ENCODE measurements at places on chromosomes 3 and 15.
A peak's percentile ranks its signal among the peaks of the same experiment; 100 is the strongest.

GRCh38 chr15:51625236-51625635 lies 2.7 kb upstream of the DMXL2 start:
- DNase-seq, result no peak

- DNase-seq, result no peak
These were observed 67.4 kb downstream of the GADL1 start for GRCh38 chr3:30827080-30827479.

DNA sequence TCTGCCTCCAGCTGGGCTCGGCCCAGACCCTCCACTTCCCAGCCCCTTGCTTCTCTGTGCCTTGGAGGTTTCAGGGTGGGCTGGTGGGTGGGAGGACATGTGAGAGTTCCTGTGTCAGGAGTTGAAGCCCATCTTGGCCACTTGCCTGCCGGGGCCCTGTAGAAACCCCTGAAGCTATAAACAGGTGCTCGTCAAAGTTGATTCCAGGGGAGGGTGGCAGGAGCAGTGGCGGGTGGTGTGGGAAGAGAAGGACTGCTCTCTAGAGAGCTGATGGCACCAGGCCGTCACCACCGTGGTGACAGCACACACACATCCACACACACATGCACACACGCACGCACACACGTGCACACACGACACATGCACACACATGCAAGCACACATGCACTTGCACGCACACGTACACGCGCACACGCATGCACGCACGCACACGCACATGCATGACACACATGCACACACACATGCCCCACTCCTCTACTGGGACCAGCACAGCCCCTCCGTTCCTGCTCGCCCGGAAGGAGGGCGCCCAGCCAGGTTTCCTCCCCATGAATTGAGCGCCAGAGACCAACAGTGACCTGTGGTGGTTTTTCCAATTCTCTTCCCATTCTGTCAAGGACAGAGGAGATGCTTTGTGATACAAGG lies 56.3 kb upstream of the CGNL1 start:
- DNase-seq, result no peak

DNA sequence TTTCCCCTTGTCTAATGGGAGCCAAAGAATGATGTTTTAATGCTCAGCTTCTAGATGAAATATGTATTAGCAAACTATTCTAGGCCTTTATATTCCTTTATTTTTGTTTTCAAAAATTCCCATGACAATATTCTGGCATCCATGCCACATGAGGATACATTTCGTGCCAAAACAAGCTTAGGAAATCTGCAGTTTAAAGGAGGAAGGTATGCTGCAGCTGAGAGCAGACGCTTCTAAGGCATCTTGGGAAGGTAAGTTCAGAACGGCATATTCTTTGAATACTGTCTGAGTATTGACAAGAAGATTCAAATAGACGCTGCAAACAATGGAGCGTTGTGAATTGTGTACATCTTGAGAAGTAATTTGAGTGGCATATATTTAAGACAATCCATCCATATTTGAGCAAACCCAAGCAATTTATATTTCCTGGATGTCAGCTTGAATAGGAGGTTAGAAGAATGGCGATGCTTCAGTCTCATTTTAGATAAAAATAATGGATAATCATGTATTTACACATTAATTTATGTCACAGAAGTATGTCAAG lies 158.6 kb downstream of the RAP2B start:
- DNase-seq, result no peak

- no peak for DNase-seq
These were observed 43.7 kb downstream of the NMD3 start for GRCh38 chr3:161264852-161265251.

DNA sequence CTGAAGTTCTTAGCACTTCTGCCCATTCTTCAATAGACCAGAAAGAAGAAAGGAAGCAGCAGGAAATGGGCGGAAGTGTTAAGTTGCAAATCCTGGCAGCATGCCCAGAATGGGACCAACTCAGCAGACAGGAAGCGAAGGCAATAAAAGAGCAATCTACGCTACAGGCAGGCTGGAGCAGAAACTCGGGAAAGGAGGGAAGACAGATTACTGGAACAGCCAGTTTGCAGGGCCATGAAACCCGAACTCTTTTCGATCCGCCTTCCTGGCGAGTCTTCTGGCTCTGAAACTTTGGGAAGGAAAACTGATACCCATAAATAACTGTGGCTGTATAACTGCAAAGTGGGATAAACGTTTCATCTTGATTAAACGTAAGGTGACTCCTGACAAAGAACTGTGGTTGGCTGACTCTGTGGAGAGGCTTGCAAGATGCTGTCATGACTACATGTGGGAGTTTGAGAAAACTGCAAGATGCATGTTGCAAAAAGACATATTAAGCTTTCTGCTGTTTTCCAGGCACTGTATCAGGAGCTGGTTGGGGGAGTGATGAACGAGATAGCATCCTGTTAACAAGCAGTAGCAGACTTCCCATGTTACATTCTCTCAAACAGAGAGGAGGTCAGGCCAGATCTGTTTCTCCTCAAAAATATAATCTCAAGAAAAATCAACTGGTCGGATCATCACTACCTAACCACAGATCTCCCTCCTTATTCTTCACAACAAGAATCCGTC lies 67.8 kb downstream of the FMN1 start:
- DNase-seq, result peak; percentile 3

DNA sequence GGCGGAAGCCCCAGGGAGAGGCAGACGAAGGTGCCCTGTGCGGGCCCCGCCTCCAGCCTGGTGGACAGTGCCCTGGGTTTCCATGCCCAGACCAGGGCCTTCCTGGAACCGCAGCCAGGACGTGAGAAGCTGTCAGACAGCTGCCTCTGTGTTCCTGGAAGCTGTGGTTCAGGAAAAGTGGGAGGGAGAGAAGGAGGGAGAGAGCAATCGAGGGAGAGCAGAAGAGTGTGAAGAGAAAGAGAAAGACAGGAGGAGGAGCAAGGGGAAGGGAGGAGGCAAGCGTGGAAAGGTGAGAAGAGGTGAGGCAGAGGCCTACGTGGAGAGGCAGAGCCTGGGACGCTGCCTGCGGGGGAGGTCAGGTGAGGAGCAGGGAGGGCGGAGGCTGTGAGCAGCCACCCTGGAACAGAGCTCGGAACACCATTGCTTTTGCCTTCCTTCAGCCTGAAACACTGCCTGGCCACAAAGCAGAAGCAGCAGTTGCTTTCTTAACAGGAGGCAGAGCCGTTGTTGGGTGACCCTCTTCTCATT lies 18.6 kb downstream of the ZDHHC19 start:
- no peak for DNase-seq

DNA sequence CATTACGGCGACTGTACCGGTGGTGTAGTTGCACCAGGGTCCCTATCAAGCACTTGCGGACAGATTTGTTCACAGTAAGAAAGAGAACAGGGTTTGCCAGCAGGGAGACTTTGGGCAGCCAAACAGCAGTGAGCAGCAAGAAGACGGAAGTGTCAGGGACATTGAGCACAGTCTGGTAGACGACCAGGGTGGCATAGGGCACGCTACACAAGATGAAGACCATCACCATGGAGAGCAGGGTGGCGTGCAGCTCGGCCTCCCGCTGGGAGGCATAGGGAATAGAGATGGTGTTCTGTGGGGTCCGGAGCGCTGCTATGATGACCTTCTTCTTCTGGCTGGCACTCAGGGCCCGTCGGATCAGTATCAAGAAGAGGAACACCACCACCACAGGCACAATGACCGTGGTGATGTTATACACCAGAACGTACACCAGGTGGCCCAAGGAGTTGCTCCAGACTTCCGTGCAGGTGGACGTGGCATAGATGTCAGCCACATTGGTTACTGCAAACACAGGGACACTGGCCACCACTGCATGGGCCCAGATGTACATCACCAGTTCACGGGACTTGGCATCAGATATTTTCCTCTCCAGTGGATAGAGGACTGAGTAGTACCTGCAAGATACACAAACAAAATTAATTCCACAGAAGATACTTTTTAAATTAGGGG lies 19.1 kb upstream of the FSIP1 start:
- no peak for DNase-seq

GRCh38 chr15:69478259-69478781 lies 25.7 kb downstream of the RPLP1 start:
- DNase-seq, result peak; percentile 7

DNA sequence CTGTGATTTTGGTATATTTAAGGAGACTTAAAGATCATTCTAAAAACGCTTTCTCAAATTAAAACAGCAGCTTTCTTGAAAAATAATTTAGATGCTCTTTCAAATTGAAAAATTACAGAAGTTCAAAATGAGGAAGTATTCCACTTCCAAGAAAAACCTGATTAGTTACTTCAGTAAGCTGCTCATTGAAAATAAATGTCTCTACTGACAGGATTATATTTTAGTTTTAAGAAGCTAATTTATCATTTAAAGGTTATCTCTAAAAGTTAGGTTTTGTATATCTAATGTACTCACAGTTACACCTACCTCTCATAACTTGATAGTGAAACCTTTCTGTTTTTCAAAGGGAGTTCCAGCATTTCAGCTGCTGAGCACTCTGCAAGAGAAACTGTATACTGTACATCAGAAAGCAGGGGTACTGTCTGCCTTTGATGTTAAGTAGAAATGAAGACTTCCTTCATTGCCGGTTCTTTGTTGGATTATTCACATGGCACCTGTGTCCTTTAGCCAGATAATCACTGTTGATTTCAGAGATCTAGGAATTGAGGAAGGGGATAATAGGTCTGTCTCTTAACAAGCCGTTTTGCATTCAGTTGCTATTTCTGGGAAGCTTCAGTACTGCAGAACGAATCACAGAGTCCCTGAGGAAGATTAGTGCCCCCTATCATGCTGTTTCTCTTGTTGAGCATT lies 161.6 kb downstream of the TCF12 start:
- no peak for DNase-seq

GRCh38 chr3:21274079-21274571 lies 476.9 kb downstream of the ZNF385D start:
- no peak for DNase-seq

- DNase-seq, result no peak
These were observed 19.6 kb upstream of the CHRNB4 start for GRCh38 chr15:78660584-78660983.

DNA sequence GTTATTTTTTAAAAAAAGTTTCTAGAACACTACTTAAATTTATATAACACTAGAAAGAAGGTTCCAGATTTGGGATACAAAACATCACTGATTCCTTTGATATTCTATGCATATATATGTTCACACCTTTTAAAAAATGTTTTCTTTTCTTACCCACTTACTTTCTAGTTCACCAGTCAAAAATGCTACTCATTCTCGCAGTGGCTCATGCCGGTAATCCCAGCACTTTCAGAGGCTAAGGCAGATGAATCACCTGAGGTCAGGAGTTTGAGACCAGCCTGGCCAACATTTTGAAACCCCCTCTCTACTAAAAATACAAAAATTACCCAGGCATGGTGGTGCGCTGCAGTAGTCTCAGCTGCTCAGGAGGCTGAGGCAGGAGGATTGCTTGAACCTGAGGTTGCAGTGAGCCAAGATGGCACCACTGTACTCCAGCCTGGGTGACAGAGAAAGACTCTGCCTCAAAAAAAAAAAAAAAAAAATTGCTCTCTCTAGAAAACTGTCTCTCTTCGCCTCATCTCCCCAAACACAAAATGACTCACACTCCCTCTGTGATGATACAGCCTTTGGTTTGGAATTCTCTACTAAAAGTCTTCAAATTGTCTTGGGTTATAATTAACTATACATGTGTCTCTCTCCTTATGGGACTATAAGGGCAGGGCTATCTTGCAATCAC lies 52.6 kb upstream of the TGFBR2 start:
- no peak for DNase-seq

GRCh38 chr3:123791898-123792297 lies 92.2 kb downstream of the MYLK start:
- no peak for DNase-seq

DNA sequence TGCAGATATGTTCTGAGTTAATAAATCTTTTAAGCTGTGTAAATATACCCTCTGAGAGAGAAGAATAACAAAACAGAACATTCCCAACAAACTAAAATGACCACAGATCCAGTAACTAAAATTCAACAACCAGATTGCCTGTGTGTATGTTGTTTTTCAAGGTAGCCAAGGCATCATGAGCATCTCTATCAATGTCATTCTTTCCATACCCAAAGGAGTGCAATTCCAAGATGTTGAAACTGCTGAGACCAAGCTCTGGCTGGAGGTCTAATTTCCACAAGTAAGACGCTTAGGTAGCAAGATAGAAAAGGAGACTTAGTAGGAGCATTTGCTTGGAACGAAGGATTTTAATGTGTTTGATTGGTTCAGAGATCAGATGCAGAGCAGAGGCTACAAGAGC lies 276.3 kb downstream of the RBMS3 start:
- no peak for DNase-seq

GRCh38 chr3:4752201-4753072 lies 226.8 kb upstream of the BHLHE40 start:
- DNase-seq, result no peak
